Fibroblast of upper back skin (primary cell): ENCODE measurements at places on chromosomes 6 and 20.
A peak's percentile ranks its signal among the peaks of the same experiment; 100 is the strongest.

DNA sequence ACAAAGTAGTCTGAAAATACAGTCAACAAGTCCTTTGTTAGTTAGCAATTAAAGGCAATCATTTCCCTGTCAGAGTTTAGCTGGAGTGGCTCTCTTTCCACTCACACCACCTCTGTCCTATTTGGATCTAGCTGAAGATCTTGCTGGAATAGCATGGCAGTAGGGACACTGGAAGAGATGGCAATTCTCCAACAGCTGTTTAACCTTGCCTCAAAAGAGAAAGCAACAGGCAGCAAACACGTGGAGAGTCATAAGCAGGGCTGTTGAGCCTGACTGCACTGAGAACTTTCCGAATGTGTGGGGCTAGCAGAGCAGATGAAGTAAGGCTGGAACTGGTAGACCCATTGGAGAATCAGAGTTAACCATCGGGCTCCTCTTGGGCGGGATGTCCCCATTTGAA lies 38.0 kb upstream of the PRSS35 start:
- peak; percentile 2 for DNase-seq

GRCh38 chr6:146543211-146543939 lies at the start of gene RAB32:
Gene RAB32 (plus strand): TSS chr6:146543833. CDS start chr6:146543872, 39 bp downstream.
- peak; percentile 93 for DNase-seq

DNA sequence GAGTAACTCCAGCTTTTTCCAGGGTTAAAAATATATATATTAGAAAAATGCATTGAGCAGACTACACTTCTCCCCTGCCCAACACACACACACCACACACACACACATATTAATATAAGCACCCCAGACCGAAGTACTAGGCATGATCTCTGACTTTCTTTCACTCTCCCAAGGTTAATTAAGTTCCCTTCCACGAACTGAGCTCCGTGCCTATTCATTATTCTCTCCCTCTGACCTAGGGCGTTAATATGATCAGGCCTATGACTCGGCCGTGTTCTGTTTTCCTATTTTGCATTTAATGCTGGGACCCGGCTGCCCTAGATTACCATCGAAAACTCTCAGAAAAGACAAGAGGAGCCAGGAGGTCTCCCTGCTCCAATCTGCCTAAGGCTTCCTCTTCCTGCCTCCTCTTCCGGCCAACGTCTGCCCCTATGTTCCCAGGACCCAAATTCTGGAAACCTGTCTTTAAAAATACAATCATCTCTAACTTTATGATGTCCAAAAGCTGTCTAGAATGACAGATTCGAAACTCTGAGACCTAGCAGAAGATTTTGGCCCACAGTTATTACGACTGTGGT lies 6.1 kb upstream of the POU3F2 start:
- DNase-seq, result no peak

GRCh38 chr20:19981031-19981451 lies 36.1 kb upstream of the NAA20 start:
- peak; percentile 27 for DNase-seq
